ENCODE measurements at places on chromosomes 4 and X.

DNA sequence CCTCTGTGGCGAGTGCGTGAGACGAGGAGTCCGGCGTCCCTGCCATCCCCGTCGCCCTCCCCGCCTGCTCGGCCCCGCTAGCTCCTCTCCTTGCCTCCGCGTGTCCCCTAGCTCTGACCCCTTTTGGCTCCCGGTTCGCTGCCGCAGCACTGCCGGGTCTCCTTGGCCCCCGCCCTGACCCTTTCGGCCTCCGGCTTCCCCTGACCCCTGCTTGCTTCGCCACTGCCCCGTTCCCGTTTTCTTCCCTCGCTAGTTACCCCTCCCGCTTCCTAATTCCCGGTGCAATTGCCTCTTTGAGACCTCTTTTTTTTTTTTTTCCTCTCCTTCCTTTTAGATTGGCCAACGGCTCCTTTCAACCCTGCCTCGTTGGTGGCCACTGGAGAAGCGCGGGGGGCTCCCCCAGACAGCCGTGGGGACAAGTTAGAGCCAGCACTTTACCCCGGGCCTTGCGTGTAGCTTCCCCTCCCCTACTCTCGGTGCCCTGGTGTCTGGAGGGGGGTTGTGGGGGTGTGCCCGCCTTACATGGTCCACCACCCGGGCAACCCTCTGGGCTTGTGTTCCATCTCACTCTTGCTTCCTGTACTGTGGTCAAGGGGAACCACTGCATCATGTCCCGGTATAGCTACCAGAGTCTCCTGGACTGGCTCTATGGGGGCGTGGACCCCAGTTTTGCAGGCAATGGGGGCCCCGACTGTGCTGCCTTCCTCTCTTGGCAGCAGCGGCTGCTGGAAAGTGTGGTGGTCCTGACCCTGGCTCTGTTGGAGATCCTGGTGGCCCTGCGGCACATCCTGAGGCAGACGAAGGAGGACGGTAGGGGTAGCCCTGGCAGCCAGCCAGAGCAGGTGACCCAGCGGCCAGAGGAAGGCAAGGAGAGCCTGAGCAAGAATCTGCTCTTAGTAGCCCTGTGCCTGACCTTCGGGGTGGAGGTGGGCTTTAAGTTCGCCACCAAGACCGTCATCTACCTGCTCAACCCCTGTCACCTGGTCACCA lies 548 bp downstream of the TMEM164 start:
- peak; percentile 41 for DNase-seq

DNA sequence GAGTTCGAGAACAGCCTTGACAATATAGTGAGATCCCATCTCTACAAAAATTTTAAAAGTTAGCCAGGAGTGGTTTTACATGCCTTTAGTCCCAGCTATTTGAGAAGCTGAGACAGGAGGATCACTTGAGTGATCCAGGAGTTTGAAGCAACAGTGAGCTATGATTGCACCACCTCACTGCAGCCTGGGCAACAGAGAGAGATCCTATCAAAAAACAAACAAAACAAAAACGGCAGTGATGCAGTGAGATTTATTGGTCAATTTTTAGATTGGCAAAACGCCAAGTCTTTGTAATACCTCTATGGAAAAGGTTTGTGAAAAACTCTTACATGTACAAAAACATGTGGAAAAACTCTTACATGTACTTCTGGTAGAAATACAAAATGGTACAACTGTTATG lies 91.3 kb downstream of the PTPN13 start:
- DNase-seq, result no peak

DNA sequence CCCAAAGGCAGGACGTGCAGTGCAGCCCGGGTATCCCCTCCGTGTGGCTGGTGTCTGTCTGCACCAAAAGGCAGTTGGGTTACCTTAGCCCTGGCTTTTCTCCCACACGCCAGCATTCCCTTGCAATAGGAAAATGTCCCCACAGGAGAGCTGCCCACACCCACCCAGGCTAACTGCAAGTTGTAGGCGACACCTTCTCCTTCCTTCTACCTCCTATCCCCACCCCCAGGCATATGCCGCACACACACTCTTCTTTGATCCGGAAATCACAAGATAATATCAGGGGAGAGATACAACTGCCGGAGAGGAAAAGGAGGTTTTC lies 444 bp upstream of the APBB2 start:
- no peak for DNase-seq

DNA sequence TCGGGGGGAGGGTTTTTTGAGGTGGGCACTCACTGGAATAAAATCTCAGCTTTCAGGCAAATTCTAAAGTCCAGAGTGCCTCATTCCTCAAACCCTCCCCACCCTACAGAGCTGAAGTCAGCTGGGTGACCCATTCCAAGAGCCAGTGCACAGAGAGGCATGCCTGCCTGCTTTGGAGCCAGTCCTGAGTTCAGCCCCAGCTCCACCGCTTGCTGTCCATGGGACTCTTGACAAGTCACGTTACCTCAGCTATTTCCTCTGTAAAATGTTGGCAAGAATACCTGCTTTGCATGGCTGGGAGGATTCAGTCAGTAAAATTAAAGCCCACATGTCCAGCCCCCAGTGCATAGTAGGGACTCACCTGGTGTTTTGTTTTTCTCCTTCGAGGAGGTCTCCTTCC lies 125.9 kb upstream of the PJA1 start:
- DNase-seq, result no peak

- DNase-seq, result no peak
These were observed 327.8 kb downstream of the PDGFC start for GRCh38 chr4:156643826-156644225.

DNA sequence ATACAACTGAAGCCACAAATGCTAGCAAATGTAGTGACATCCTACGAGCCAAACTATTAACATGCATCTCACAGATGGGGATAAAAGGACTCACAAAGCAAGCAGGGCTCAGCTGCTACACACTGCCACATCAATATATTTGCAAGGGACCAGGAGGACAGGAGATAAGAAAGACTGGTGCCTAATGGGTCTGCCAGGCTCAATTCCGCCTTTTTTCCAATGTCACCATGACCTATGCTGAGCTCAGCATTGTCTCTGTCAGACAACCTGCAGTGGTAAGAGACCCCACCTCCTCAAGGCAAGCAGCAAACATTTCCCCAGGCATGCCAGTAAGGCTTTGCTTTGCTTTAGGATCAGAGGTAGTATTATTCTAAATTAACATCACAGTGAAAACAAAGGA lies 435 bp downstream of the DCX start:
- no peak for DNase-seq

DNA sequence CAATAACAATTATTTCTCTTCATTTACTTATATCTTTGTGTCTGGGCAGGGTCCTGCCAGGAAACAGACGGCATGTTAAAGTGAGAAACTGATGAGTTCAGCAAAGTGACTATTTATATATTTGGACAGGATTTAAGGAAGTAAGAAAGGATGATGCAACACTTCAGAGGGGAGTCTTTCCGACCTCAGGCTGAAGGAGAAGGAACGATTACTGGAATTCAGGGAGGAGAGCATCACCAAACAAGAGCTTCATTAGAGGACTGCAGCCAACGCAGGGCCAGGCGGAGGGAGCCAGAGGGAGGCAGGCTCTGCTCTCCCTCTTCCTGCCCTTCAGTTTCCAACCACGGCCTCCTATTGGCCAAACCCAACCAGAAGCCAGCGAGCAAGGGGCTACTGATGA lies 1.5 kb upstream of the TLR7 start:
- DNase-seq, result no peak

- DNase-seq, result no peak
These were observed 89.4 kb upstream of the TLL1 start for GRCh38 chr4:165783626-165784025.
